ENCODE measurements at places on chromosomes 2 and 18.
A peak's percentile ranks its signal among the peaks of the same experiment; 100 is the strongest.

DNA sequence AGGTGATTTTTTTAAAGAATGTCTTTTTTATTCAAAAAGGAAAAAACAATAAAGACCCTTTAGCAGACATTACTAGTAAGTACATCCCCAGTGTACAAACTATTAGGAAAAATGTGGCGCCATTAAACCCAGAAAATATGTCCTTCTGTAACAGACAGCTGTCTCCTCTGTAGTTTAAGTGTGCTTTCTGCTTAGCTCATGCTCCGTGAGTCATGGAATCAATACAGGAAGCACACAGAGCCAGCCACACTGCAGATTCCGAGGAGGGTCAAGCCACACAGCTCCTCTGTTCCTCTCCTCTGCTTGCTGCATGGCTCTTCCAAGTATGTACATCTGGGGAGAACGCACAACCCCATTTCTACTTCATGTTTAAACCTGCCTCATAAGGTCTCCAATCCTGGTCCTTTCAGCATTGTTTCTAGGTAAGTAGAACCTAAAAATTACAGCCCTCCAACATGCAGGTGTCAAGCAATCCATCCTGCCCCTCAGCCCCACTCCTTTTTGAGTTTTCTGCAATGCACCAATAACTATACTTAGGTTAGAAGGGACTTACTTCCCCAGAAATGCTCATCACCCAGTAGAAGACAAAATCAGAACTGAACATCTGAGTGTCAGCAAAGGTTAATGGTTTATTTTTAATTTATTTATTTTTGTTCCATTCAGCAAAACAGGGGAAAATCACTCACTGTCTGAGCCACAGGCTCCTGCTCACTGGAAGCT, 37.5 kb downstream of the ACVR1 start:
- DNase-seq, result peak; percentile 7

DNA sequence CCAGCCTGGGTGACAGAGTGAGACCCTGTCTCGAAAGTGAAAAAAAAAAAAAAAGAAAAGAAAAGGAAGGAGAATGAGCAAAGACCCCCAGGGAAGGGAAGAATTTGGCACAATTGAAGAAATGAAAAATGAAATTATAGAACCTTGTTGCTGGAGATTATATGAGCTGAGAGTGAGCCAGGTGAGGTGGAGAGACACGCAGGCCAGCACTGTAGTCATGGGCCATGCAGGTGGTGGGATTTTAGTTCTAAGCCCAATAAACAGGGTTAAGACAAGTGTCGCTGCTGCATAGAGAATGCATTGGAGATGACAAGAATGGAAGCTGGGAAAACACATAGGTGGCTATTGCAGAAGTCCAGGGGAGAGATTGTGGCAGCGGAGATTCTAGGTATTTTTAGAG, 32.3 kb downstream of the FBLN7 start:
- DNase-seq, result no peak

GRCh38 chr18:58091099-58091611, 47.1 kb downstream of the NEDD4L start:
- no peak for DNase-seq

DNA sequence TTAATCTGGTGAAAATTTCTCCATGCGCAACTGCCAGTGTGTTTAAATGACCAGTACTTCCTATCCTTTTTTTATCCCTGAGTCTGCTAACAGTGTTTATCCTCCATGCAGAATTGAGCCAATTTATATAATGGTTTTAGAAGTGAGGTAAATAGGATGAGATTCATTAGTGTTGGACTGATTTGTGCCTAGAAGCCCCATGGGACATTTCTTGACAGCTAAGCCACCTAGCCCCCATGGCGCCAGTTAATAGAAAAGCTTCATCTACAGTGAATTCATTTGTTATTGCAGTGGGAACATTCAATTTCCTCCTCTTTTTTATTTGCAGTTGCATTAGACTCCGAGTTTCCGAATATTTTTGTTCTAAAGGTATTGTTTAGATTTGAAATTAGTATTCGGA, 175.6 kb downstream of the ARL6IP6 start:
- DNase-seq, result no peak

DNA sequence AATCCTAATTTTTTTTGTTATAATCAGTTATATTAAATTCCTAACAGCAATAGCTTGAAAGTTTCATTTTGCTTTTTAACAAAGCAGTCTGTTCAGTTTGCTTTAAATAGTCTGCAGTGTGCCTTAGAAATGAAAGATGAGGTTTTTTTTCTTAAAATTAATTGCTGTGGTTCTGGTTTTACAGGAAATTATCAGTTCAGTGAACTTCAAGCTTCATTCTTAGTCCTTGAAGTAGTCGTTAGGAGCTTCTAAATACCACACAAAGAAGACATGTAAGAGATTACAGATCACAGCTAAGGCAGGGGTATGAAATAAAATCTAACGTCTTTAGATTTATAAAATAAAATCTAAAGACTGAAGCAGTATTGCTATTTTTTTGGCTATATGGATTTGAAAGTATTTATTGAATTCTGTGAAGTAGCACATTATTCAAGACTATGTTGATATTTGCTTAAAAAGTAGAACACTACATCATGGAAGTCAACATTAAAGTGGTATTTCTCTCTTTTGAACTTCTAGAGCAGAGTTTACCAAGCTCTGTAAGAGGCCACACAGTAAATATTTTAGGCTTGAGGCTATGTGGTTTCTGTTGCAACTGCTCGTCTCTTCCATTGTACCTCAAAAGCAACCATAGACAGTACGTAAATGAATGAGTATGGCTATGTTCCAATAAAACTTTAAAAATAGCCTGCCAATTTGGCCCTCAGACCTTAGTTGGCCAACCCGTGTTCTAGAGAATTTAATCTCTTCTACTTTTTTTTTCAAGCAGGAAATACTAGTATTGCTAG, 81.5 kb upstream of the STON1 start:
- DNase-seq, result no peak

DNA sequence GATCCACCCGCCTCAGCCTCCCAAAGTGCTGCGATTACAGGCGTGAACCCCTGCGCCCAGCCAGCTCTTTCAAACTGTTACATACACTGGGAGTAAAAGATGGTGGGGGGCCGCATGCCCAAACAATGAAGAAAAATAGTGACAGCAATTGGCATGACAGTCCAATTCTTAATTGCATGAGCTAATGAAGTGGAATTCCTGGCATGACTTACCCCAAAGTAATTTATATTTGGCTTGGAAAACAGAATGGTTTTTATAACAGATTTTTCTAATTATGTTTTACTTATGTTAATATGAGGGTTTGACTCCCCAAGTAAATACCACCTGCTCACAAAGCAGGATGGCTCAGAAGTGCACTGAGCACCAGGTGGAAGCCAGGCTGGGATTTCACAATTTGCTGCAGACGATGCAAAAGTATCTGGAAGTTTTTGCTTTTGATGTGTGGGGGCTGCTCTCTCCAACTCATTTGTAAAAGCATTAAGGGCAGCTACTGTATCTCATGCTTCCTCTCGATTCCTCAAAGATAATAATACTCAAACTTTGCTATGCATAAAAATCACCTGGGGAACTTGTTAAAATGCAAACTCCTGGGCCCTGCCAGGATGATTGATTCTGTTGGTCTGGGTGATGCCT, 24.0 kb upstream of the ATG16L1 start:
- DNase-seq, result no peak

DNA sequence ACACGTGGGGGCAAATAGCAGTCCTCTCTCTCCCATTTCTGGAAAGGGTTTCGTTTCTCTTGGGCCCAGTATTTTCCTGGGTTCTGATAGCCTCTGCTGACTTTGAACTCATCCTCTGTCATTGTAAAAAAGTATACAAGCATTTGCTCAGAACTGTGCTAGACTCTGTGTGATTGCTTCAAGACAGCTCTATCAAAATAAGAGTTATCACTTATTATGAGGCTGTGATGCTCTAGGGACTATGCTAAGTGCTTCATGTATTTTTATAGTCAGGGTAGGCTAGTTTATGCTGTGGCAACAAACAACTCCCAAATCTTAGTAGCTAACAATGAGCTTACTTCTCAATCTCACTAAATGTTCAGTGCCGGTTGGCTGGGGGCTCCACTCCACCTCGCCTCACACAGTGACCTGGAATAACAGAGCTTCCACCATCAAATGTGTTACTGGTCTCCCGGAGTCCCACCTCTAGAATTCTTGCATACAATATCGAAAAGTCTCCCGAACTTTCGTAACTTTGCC, 110.8 kb upstream of the CDC42EP3 start:
- DNase-seq, result no peak

- DNase-seq, result no peak
Measured at GRCh38 chr2:47072018-47072691, 83.0 kb downstream of the STPG4 start.

- no peak for DNase-seq
Measured at GRCh38 chr2:88818381-88818780, 126.9 kb downstream of the RPIA start.

DNA sequence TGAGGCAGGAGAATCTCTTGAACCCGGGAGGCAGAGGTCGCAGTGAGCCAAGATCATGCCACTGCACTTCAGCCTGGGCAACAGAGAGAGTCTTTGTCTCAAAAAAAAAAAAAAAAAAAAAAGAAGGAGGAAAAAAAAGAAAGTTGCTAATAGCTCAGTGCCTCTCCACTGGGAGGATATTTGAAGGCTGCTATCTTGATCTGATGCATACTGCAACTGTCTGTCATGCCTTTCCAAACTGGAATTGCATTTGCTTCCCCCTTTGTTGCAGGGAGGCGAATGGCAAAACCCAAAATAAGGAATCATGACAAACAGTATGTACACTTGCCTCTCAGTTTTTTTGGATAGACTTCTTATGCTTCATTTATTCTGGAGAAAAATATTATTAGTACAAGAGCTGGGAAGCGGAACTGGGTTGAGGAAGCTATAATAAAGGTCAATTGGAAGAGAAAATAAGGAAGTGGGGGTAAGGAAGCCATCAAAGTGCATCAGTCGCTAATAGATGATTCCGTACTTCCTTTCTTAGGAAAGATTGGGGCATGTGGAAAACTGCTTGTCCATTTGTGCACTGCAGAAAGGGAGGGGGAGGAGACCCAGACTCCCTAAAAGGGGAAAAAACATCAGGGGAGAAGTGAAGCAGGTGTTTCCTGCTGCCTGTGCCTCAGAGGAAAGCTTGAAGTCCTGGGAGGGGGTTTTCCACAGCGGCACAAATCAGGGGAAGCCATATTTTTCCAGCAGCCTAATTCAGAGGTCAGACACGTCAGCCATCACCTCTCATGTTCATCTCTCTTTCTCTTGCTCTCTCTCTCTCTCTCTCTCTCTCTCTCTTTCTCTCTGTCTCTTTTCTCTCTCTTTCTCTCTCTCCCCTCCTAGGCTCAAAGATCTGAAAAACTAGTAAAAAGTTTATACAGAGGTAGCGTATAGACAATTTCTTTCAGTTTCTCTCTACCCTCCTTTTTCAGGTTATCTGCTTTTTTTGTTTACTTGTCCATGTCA, 301.4 kb upstream of the TNP1 start:
- no peak for DNase-seq

GRCh38 chr2:36307441-36307840, 48.1 kb upstream of the CRIM1 start:
- no peak for DNase-seq

DNA sequence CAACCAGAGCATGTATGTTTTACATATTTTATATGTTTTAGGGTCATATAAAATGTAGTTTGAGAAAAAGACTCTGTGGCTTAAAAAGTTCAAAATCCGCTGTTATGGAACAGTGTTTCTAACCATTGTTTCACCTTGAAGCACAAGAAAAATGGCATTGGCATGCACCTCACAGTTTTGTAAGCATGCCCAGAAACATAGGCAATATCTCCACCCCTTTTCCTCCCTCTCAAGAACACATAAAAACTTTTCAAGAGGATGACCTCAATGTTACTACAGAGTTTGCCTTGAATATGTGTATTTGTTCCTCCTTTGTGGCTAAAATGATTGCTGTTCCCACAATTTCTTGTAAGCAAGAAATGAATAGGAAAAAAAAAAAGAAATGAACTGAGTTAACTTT, 29.3 kb upstream of the SLC40A1 start:
- DNase-seq, result no peak

GRCh38 chr2:226772389-226773179, 27.0 kb downstream of the IRS1 start:
- DNase-seq, result no peak

GRCh38 chr2:132268977-132269523, 107.3 kb upstream of the ANKRD30BL start:
- DNase-seq, result no peak

DNA sequence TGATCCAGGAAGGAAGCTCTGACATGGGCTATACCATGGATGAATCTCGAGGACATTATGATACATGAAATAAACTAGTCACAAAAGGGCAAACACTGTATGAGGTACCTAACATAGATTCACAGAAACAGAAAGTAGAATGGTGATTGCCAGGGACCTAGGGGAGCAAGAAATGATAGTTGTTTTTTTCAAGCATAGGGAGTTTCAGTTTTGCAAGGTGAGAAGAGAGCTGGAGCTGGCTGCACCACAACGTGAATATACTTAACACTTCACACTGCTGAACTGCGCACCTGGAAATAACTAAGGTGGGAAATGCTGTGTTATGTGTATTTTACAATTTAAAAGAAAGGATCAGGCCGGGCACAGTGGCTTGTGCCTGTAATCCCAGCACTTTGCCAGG, 13.2 kb upstream of the AGAP1 start:
- DNase-seq, result no peak

GRCh38 chr18:42005782-42006181, 50.7 kb downstream of the PIK3C3 start:
- DNase-seq, result no peak

DNA sequence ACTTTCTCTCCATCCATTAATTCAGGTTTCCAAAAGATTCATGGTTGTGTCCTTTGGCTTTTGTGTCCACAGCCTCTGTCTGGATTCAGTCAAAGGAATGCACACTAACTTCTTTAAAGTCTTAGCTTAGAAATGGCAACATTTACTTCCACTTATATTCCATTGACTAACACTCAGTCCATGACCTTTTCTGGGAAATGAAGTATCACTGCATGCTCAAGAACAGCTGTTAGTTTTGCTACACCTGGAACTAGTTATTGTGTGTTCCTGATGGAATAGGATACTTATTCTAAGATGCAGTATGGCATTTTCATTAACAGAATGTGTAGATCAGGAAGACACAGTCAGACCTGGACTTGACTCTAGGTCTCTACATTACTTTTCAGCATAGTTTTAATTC, 88.8 kb downstream of the KYNU start:
- no peak for DNase-seq

DNA sequence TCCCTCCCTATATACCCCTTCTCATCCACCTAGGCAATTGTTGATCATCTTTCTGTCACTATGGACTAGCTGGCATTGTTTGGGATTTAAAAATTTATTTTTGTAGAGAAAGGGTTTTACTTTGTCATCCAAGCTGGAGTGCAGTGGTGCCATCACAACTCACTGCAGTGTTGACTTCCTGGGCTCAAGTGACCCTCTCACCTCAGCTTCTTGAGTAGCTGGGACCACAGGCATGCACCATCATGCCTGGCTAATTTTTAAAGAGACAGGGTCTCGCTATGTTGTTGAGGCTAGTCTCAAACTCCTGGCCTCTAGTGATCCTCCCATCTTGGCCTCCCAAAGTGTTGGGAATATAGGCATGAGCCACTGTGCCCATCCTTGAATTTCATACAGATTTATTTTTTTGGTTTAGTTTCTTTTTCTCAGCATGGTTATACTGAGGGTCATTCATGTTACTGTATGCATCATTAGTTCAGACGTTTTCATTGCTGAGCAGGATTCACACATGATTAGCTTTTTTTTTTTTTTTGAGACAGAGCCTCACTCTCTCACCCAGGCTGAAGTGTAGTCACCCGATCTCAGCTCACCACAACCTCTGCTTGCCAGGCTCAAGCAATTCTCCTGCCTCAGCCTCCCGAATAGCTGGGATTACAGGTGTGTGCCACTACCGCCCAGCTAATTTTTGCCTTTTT, 8.6 kb upstream of the PCARE start:
- no peak for DNase-seq

- no peak for DNase-seq
Measured at GRCh38 chr2:181790716-181791649, 100.5 kb upstream of the ITPRID2 start.

GRCh38 chr2:59658906-59659635, 894.4 kb downstream of the BCL11A start:
- no peak for DNase-seq
